Brain (organoid and tissue), 16 donors: ENCODE measurements at places on chromosomes 2 and 18. TPM values are rescaled to one million over a fixed set of nuclear protein-coding genes. Genes with fewer than 3 reads are reported as not detected.
A peak's percentile ranks its signal among the peaks of the same experiment; 100 is the strongest.

Gene IL1R2
- 0.31 TPM for polyA plus RNA-seq

DNA sequence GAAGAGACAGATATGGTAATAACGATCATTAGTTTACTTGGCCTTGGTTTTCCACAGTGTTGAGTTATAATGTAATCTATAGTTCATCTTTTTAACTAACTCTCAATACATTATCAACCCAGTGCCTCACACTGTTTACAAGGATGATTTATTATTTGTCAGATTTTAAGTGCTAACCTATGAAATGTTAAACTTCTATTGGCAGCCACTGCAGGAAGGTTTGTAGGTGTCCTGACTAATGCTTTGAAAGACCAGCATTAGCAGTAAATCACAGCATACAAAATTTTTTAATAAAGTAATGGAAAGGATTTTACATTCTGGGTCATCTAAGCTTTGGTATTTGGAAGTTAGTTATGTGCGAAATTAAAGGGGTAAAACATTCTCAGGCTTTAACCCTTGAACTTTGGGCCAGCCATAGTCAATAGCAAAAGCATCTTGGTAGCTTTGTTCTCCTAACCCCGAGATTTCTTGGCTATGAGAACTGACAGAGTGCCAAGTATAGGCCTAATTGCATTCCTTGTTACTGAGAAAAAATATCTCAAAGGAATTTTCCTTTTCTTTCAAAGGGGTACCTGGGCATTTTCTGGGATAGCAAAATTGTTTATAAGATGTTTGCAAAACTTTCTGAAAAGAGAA, 30.6 kb downstream of the SPATS2L start:
- DNase-seq = no peak

GRCh38 chr2:4053769-4054493, 350.6 kb downstream of the DCDC2C start:
- no peak for DNase-seq

Gene FSHR
- not detected for polyA plus RNA-seq

DNA sequence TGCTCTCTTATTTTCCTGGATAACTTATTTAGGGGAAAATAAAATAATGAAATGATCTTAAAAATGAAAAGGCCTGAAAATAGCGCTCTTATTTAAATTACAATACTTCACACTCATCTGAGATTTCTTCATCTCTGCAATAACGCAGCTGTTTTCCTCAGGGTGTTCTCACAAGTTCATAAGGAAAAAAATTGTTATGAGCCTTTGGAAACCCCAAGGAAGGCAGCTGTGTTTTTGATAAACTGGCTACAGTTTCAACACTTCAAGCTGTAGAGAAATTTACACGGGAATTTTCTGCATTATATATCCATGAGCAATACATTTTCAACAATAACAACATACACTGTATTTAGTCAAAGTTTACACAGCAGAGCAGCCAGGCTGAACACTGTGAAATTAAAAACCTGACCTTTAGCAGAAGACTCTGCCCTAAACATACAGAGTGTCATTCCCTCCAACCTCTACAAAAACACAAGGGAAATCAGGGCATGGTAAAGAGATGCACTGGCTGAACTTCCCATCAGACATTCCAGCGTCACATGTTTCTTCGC, 959.6 kb downstream of the SLC4A3 start:
- DNase-seq = peak; percentile 46

DNA sequence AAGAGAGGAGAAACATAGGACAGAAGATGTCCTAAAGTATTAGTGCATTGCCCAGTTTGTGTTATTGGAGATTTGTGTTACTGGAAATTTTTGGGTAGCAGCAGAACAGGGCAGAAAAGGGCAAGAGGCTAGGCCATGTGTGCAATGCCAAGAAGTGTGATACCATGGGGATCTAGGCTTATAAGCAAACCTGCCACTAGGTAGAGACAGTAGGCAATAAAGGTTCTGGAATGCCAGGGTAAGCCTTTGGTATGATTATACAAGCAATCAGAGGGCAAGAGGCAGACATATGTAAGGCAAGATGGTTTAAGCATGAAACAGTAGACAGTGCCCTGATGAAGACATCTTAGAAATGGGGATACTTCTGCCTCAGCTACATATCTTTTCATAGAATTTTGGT, 12.3 kb upstream of the CERS6 start:
- DNase-seq = no peak

GRCh38 chr18:70469916-70470315, 181.1 kb downstream of the SOCS6 start:
- peak; percentile 78 for DNase-seq

- DNase-seq = no peak
Measured at GRCh38 chr2:233030-233429, 30.8 kb downstream of the SH3YL1 start.

Gene LOXHD1
- polyA plus RNA-seq = not detected

Gene CFAP221
- 1.1 TPM for polyA plus RNA-seq

- peak; percentile 25 for DNase-seq
Measured at GRCh38 chr18:34595690-34596089, 114.4 kb upstream of the DTNA start.

Gene HAAO
- polyA plus RNA-seq = 2.2 TPM

Gene CDH20
- 10.3 TPM for polyA plus RNA-seq

DNA sequence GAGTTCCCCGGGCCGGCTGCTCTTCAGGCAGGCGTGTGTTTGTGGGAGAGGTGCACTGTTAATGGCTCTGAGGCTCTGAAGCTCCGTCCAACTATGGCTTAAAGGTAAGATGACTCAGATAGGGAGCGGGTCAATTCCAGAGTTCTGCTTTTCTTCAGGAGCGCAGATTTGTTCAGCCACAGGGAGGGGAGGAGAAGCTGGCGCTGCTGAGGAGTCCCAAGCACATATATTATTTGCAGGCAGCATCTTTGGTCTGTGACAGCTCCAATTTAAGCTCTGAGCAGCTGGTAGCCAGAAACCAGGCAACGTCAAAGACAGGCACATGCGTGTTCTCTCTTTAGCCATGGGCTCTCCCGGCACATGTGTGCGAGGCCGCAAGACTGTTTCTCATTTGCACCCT, 229.2 kb downstream of the BCL2 start:
- DNase-seq = peak; percentile 83

Gene SLC19A3
- polyA plus RNA-seq = 2.1 TPM

Gene CD28
- polyA plus RNA-seq = 0.15 TPM

Gene GALNT5
- not detected for polyA plus RNA-seq

GRCh38 chr18:6605115-6605869, 124.2 kb upstream of the ARHGAP28 start:
- DNase-seq = no peak

Gene ANKRD29
- 1.2 TPM for polyA plus RNA-seq

- no peak for DNase-seq
Measured at GRCh38 chr2:41906338-41906725, 141.5 kb upstream of the PKDCC start.

Gene MFSD2B
- not detected for polyA plus RNA-seq

- no peak for DNase-seq
Measured at GRCh38 chr2:188787658-188788240, 186.4 kb upstream of the COL3A1 start.

- no peak for DNase-seq
Measured at GRCh38 chr2:48319863-48320262, 210.1 kb upstream of the STON1 start.

Gene GATA6
- not detected for polyA plus RNA-seq

Gene CHAC2
- polyA plus RNA-seq = 1.4 TPM

- DNase-seq = no peak
Measured at GRCh38 chr2:107669335-107669734, 157.4 kb upstream of the RGPD4 start.

Gene EVA1A
- polyA plus RNA-seq = 4.9 TPM

DNA sequence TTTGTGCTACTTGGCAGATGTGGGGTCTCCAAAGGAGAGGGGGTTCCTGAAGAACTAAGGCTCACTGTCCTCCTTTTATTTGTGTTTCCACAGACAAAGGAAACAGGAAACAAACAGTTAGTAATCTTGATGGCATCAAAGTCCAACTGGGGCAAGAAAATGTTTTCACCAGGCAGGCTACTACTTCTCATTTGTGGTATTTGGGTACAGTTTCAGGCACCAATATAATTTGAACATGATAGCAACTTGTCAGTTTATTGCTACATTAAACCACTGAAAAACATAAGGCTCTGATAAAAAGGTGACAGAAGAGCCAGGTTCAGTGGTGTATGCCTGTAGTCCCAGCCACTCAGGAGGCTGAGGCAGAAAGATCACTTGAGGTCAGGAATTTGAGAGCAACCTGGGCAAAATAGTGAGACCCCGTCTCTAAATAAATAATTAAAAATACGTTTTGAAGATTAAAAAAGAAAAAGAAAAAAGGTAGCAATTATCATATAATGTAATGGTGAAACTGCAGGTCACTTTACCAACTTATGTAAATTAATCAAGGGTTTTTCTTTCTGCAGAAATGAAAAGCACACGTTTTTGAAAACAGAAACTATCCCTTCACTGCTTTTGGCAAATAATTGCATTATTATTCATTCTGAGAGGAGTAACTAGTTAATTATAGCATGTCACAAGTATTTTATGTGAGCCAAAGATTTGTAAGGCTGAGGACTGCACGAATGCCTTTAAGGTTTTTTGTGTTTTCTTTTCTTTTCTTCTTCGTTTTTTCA, 157.5 kb upstream of the CAVIN2 start:
- DNase-seq = no peak

DNA sequence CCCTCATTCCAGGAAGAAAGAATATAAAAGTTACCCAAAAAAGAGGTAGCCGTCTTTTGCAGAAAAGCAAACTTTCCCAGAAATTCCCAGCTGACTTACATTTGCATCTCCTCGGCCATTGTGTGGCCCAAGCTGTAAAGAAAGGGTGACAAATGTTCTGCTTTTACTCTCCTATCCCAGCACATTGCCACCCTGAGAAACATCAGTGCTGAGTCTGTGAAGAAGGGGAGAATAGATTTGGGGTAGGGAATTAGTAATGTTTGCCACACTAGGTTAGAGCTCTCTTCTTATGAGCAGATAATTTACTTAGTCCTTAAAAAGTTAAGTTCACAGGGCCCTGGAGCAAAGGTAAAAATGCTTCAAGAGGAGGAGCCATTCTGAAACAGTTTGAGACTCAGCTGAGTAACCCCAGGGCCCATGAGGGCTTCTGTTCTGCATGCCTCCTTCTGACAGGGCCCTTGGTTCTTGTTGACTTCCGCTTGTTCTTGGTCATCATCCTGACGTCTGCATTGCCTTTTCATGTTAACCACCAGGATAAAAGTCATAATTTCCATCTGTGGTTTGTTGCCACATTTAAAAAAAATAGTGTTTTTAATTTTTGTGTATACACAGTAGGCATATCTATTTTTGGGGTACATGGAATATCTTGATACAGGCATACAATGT, 550.7 kb downstream of the RNF144A start:
- no peak for DNase-seq

DNA sequence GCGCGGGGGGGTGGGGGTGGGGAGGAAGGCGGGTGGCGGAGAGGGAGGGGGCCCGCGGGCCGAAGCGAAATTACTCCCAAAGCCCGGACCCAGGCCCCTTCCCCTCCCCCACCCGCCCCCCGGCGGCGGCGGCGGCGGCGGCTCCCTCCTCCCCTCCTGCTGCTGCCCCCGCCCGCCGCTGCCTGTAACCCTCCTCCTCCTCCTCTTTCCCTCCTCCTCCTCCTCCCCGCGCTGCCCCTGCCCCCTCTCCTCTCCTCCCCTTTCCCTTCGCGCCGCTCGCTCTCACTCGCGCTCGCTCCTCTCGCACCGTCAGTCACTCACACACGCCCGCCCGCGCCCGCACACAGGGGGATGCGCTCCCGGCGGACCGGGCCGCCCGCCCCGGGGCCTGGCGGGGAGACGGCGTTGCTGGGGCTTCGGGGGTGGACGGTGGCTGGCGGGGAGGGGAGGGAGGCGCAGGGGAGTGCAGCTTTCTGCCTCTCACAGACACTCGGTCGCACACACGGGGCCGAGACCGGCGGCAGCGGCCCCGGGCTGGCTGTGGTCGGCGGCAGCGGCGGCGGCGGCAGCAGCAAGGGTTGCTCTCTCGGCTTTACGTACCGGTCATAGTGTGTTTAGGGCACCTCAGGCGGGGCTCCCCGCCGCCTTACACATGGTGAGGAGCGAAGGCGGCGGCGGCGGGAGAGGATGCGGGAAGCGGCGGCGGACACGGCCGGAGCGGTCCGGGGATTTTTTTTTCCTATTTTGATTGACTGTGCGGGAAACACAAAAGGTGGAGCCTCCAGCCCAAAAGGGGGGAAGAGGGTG, 405 bp downstream of the SP3 start:
- peak; percentile 94 for DNase-seq

- no peak for DNase-seq
Measured at GRCh38 chr2:205524656-205525055, 157.6 kb upstream of the NRP2 start.

GRCh38 chr2:19272039-19272438, 86.4 kb downstream of the OSR1 start:
- no peak for DNase-seq

GRCh38 chr2:207311316-207312005, 145.7 kb upstream of the KLF7 start:
- peak; percentile 38 for DNase-seq

Gene SIGLEC15
- polyA plus RNA-seq = 6.3 TPM

DNA sequence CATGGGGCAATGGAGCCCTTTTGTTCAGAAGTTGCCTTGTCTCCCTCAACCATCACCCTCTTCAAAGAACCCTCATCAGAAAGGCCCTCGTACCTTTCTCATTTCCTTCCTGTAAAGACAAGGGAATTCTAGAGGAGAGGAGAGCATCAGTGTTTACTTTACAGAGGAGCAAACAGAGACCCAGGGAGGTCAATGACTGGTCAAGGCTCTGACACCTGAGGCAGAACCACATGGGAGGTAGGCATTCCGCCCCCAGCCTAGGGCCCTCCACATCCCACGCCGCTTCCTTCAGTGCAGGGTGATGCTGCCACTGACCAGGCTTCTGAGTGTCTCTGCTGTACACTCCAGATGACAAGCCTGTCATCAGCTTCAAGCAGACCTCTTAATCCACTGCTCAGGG, 104.7 kb downstream of the NRP2 start:
- DNase-seq = no peak

DNA sequence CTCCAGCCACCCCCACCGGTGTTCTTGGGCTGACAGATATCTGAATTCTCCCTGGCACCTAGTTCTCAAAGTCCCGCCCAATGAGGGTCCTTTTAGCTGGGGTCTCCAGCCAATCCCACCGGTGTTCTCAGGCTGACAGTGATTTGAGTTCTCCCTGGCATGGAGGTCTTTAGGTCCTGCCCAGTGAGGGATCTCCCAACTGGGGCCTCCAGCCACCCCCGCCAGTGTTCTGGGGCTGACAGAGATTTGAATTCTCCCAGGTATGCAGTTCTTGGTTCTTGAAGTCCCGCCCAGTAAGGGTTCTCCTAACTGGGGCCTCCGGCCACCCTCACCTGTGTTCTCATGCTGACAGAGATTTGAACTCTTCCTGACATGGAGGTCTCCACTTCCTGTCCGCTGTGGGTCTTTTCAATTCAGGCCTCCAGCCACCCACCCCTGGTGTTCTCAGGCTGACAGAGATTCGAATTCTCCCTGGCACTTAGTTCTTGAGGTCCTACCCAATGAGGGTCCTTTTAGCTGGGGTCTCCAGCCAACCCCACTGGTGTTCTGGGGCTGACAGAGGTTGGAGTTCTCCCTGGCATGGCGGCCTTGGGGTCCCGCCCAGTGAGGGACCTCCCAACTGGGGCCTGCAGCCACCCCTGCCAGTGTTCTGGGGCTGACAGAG, 154.6 kb downstream of the ANKRD36 start:
- DNase-seq = no peak
